ENCODE measurements at places on chromosomes 3 and 15. TPM values are rescaled to one million over a fixed set of nuclear protein-coding genes. Genes with fewer than 3 reads are reported as not detected.

DNA sequence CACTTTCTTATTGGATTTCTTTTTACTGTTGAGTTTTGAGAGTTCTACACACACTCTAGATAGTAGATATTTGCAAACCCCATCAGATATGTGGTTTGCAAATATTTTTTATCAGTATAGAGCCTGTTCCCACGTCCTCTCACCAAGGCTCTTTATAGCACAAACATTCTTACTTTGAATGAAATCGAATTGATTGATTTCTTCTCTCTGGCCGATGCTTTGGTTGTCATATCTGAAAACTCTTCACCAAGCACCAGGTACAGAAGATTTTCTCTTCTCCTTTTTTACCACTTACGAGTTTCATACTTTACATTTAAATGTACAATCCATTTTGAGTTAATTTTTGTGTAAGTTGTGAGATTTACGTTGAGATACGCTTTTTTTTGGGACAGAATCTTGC is 163.4 kb downstream of the PTPRG start:
- no peak for DNase-seq

DNA sequence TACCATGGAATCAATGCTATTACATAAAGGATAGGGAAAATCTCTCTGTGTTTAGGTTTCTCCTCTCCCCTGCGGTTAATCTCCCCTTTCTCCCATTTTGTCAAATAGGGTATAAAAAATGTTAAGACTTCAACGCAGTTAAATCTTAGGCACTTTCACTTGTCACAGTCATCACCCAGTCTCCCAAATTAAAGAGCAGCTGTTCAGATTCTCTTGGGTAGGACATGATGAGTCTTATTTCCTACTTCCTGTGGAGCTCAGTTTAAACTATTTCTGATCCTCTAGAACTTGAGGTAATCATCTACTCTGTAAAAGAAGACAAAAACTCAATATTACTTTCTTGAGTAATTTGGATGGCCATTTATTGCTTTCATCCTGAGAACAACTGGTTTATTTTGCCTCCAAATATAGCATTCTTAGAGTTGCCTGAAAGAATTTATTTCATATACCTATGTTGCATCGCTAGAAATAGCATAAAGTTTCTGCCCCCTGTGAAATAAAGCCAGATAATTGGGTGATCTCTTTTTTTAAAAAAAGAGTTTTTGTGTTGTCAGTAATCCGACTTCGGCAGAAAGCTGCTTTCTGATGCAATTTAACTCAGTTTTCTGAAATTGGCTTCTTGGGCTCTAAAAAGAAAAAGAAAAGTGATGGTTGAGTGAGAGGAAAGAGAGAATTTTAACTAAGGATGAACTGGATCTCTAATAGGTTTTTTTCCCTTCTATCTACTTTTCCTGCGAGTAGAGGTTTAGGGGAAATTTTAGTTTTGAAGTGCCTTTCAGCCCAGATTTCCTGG is 20.7 kb downstream of the RAP2B start:
- DNase-seq = no peak

GRCh38 chr3:72177075-72178050 is 392.4 kb upstream of the PROK2 start:
- DNase-seq = peak; percentile 20

DNA sequence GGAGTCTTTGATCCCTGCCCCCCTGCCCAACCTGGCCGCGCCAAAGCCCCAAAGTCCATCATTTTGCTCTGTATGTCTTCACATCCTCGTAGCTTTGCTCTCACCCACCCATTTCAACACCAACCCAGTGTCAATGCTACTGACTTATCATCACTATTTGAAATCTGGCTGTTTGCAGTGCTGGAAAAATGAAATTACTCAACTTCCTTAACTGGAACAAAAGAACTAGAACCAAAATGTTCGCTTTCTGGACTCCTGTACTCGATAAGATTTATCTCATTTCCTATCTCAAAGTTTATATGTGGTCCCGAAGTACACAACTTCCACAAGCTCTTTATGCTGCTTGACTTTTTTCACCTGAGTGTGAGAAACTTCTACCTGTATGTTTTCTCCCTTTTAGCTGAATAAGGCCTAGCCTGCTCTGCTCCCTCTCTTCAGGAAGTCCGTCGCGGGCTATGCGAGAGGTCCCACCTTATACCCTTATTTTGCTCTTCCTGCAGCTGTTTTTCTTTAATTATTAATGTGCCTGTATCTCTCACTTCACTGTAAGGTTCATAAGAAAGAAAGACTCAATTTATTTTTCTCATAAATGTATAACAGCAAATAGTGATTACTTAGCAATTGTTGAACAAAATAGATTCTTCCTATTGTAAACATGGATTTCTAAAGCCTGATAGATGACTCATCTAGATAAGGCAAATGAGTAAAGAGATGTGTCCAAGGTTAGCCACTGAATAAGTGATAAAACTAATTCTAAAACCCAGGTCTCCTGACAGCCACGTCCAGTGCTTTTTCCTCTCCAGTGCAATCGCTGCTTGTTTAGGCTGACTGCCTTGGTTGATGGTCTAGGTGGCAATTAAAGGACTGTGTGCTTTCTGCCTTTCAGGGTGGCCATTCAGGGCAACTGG is 464.1 kb upstream of the TPRG1 start:
- no peak for DNase-seq

- DNase-seq = no peak
Measured at GRCh38 chr3:81983382-81983781, 221.9 kb upstream of the GBE1 start.

- no peak for DNase-seq
Measured at GRCh38 chr3:196813903-196814302, 53.8 kb upstream of the SENP5 start.

- DNase-seq = no peak
Measured at GRCh38 chr15:48447058-48447457, 115.8 kb downstream of the DUT start.

DNA sequence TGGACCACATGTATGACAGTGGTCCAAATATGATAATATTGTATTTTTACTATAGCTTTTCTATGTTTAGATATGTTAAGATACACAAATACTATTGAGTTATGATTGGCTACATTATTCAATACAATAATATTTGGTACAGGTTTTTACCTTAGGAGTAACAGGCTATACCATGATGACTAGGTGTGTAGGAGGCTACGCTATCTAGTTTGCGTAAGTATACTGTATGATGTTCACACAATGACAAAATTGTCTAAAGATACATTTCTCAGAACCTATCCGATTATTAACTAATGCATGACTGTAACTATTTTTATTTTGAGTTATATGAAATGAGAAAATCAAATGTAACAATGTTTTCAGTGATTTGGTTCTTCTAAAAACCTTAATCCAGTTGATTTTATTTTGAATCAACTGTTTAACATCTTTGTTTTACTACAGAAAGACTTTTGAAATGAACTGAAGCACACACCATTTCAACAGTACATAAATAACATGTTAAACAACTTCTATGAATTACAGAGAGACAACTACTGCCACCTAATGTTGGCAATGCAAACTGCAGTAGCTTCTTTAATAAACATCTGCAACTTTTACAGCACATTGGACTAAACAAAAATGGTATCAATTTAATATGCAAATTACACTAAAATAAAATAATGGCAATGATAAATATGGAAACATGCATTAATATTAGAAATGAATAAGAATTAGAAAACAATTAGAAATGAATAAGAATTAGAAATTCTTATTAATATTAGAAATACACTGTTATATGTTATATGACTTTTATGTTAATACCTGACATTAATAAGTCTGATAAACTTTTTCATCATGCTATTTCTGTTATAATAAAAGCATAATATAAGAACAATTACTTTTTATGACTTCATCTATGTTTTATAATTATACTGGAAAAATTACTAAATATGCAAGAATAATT is 255.7 kb downstream of the MBNL1 start:
- DNase-seq = no peak

GRCh38 chr3:52326976-52327375 is 10.9 kb downstream of the DNAH1 start:
- no peak for DNase-seq

DNA sequence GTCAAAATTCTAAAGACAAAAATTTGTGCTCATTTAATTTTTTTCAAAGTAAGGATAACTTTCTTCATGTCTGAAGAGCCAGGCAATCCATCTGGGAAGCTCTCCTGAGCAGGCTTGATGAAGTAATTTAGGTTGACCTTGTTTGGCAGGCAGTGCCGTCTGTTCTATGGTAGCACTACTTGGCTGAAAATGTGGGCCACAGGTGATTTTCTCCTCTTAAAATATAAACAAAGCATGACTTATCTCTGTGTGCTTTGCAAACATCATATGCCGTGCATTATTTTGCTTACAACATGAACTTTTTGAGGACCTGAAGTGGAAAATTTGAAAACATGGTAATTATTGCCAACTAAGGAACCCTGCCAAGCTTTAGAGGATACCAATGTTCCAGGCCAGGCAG is 143.2 kb downstream of the RAP2B start:
- DNase-seq = no peak

DNA sequence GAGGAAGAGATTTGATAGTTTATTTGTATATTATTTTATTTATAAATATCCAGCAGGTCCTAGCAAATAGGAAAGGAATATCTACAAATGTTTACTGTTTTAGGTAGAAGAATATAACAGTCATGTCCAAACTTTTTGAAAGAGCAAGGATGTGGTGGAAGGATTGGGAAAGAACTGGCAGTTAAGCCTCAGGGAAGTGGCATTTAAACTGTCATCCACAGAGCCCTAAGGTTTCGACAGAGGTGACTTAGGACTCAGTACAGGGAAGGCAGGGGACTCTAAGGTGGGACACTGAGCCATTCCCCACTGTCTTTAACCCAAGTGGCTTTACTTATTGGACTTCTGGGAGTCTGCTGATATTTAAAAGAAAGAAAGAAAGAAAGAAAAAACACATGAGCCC is 11.8 kb upstream of the TMEM87A start:
- DNase-seq = no peak

- DNase-seq = no peak
Measured at GRCh38 chr3:61683549-61684236, 122.3 kb downstream of the PTPRG start.

DNA sequence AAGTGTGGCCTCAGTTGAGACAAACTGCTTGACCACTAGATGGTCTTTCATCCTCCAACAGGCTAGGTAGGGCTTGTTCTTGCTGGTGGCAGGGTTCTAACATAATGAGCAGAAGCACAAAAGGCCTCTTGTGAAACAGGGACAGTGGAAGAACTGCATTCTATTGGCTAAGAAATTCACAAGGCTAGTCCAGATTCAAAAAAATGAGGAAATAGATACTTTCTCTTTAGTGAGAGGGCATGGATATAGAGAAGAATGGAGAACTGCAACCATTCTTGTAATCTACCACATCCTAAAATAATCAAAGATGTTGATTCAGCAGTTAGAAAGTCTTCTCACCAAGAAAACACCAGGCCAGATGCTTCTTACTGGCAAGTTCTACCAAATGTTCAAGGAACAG is 143.7 kb upstream of the LRIG1 start:
- no peak for DNase-seq

- DNase-seq = no peak
Measured at GRCh38 chr15:98764291-98764690, 116.0 kb downstream of the IGF1R start.

DNA sequence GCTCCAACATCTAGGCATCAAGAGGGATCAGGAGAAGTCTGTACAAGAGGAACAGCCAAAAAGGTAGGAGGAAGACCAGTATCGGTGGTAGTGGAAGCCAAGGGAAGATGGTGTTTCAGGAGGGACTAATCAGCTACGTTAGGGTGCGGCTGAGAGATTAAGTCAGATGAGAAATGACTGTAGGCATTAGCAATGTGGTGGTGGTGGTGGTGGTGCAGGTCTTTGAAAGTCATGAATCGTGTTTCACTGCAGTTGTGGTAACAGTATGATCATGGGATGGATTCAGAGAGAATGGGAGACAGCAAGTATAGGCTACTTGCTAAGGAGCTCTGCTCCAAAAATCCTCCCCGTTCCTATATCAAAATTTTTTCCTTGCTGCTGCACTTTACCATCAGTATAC is 35.5 kb downstream of the ASTE1 start:
- DNase-seq = no peak

GRCh38 chr3:101172516-101172915 is 147.9 kb downstream of the IMPG2 start:
- DNase-seq = no peak

- DNase-seq = no peak
Measured at GRCh38 chr3:39907981-39908380, 98.6 kb downstream of the MYRIP start.

GRCh38 chr3:129442486-129442885 is 2.5 kb downstream of the IFT122 start:
- DNase-seq = no peak

GRCh38 chr3:117927825-117928224 is 1106.8 kb downstream of the IGSF11 start:
- DNase-seq = no peak

DNA sequence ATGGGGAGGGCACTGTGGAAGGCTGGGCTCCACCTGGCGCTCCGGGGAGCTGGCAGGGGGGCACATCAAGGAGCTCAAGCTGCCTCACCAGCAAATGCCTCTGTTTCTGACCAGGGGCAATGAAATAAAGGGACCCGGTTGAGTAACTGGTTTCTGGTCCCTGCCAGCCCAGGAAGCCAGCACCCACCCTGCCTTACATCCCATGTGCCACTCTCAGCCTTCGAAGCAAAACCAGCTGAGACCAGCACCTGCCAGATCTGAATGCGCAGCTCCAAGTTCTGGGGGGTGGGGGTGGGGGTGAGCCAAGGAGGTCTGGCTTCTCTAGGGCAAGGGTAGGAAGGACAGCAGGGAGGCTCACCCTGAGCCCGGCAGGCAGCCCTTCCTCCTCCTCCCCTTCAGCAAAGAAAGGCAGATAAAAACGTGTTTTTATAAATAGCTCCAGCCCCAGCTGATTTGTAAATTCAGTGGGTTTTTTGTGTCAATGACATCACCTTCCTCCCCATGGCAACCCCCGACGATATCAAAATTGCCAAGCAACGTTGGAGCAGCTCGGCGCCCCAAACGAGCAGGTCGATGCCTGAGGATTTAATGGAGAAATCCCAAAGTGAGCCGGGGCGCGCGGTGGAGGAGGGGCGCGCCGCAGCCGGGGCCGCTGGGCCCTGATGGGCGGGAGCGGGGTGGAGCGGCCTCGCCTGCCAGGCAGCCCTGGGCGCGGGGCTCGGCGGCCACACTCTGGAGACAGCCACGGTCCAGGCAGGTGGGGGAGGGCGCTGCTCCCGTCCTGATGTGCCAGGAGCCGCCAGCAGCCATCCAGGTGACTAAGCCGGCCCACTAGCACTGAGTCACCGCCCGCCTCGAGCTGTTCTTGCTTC is at the start of gene PAK6:
Gene PAK6, plus strand, starts transcription at position 532 of the 872 bp plus-strand sequence. CDS start 25,723 bp downstream, outside the sequence.
- DNase-seq = peak; percentile 63

- no peak for DNase-seq
Measured at GRCh38 chr15:73150831-73151230, 98.6 kb downstream of the NEO1 start.

DNA sequence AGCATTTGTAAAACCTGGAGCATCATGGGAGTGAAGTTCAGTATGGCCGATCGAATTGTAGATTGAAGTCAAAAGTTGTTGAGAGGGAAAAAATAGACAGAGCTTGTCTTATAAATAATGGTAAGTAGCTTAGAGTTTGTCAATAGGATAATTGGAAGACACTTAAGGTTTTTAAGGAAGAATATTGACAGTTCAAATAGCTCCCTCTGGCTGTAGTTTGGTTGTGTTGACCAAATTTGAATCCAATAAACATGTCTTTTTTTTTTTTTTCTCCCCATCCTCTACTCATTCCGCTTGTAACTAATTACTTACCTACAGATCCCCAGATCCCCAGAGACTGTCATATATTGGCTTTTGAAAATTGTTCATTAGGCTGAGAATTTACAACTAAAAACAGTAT is 677.0 kb downstream of the AGBL1 start:
- DNase-seq = no peak

Gene PAQR5
- 0.10 TPM for total RNA-seq

Gene IGSF11
- total RNA-seq = 0.15 TPM

Gene DPPA2
- not detected for total RNA-seq

Gene KIF9
- total RNA-seq = 3.3 TPM

Gene GOLGA6L7
- not detected for total RNA-seq

Gene CAMK2N2
- total RNA-seq = 0.21 TPM

Gene VEPH1
- not detected for total RNA-seq

Gene ATP13A4
- 2.7 TPM for total RNA-seq
